Right renal pelvis (tissue), 4 donors: ENCODE measurements at places on chromosomes 1 and 21. TPM values are rescaled to one million over a fixed set of nuclear protein-coding genes. Genes with fewer than 3 reads are reported as not detected.

- DNase-seq = no peak
Measured at GRCh38 chr1:78911956-78912880, 94.3 kb downstream of the ADGRL4 start.

GRCh38 chr1:41322101-41322661 is 39.1 kb upstream of the FOXO6 start:
- DNase-seq = no peak

- no peak for DNase-seq
Measured at GRCh38 chr21:46079352-46080170, 18.4 kb upstream of the COL6A2 start.

- DNase-seq = no peak
Measured at GRCh38 chr1:66752671-66753371, 562 bp downstream of the DYNLT5 start.

DNA sequence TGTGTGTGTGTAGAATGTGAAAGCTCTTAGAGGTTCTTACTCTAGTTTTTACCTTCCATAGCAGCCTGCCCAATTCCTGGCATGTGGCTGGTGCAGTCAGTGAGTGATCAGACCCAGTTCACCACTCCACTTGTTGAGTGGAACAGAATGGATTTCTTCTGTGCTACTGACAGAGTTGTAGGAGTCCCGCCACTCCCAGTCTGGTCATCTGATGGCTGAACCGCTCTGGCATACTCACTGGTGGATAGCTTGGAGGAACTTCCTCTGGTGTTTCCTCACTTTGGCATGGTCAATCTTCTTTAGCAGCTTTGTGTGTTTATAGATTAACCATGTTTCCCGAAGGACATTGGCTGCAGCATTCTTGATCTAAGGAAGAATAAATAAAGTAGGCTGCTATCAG is 106.7 kb upstream of the ADAR start:
- DNase-seq = no peak

- no peak for DNase-seq
Measured at GRCh38 chr1:157319567-157319966, 181.4 kb upstream of the ETV3 start.

DNA sequence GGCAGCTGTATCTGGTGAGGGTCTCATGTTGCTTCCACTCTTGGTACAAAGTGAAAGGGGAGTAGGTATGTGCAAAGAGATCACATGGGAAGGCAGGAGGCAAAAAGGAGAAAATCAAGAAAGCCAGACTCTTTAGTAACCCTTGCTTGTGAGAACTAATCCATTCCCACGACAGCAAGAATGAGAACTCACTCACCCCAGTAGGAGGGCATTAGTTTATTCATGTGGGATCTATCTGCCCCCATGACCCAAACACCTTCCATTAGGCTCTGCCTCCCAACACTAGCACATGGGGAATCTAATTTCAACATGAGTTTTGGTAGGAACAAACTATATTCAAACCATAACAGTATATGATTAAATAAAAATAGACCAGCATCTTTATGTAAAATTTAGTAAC is 57.6 kb downstream of the ZNHIT6 start:
- DNase-seq = no peak

DNA sequence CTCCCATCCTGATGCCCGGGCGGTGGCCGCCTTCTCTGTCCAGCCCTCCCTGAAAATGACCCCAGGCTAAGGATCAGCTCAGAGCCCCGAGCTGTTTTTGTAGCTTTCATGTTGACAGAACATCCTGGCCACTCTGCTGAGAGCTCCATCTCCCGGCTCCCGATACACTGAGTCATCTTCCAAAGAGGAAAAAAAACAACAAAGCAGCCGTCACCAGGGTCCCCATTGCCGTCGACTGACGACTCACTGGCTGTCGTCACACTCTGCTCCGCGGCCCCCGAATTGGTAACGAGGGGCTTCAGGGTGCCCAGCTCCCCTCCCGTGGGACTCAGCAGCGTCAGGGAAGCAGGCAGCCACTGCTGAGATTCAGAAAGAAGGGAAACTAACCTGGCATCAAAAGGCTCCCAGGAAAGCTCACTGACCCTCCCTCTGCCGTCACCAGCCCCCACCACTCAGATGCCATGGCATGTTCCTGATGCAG is 67.2 kb downstream of the CD46 start:
- DNase-seq = no peak

- DNase-seq = no peak
Measured at GRCh38 chr1:21783679-21784603, 992 bp upstream of the USP48 start.

DNA sequence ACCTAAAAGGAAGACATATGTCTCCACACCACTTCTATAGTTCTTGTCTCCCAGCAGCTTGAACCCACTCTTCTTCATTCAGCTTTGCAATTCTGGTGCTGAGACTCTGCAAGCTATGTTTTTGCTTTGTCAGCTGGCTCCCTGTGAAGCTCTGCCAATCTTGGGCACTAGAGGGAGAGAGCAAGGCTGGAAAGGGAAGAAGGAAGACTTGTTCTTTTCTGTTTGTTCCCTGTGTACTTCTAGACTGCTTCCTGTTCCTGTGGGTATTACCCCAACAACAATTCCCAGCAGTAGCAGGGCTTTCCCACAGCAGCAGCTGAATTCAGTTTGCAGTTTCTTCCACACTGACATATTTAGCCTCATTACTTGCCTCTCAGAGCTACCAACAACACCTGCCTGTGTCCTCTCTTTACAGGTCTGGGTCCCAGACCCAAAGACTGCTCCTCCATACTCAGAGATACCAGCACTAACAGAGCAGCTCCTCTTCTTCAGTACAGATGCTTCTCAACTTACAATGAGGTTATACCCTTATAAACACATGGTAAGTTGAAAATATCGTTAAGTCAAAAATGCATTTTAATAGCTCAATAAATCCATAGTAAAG is 275.2 kb upstream of the NEGR1 start:
- no peak for DNase-seq

DNA sequence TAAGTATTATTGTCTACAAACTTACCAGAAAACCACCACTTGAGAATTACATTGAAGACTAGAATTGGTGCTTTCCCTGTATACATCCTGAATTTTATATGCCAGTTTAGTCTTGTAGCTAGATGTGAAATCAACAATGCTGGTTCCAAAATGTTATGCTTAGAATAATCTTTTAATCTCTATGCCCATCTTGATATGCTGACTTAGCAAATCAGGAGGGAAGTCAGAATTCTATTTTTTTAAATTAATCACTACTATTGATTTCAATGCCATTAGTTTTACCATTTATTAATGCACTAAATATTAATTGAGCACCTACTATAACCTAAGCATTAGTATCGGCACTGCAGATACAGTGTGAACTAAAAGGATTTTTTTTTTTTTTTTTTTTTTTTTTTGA is 641.6 kb upstream of the ADGRL4 start:
- DNase-seq = no peak

DNA sequence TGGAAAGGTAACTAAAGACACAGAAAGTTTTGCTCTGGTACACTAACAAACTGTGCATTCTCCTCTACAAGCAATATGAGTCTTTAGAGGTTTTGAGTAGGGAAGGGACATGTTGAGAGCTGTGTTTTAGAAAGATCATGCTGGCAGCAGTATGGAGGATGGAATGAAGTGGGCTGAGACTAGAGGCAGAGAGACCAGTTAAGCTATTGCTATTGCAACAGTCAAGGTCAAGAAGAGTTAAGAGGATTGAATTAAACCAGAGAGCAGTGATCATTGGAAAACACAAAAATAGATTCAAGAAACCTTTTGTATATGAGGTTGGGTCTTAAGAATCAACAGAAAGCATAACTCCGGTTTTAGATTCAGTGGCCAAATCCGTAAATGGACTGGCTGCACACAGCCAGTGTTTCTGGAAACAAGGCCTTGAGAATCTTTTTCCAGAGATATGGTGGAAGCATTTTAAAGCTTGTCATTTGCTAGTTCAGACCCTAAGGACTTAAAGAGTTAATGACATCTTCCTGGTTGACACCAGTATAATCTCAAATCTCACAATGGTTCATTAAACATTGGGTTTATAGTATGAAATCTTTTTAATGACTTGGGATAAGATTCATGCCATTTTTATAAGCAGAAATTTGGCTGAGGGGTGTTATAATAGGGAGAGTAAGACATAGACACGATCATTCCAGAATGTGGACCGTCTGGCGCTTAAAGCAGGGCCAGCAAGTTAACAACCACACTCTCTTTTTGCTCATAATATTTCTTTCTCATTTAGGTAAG is 177.9 kb downstream of the NR5A2 start:
- no peak for DNase-seq

- DNase-seq = no peak
Measured at GRCh38 chr21:16323596-16323995, 593.8 kb downstream of the USP25 start.

- no peak for DNase-seq
Measured at GRCh38 chr1:24311741-24312140, 7.4 kb upstream of the GRHL3 start.

DNA sequence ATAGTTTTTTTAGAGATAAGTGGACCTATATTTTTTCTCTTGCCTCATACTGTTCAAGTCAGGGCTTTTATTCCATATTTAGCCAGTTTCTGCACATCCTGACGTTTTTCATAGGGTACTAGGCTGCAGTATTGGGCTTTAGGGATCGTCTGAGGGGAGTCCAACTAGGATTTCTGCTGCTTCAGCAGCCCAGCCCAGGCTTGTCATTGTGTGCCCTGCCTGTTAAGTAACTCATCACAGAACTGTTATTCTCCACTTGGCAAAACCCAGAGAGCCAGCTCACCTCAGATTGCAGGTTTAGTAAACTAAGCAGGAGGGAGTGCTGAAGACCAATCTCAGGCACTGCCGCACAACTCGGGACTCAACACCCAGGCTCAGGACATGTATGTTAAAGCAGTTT is 2.8 kb downstream of the GALNT2 start:
- DNase-seq = no peak

GRCh38 chr21:32595431-32595830 is 10.1 kb upstream of the TCP10L start:
- no peak for DNase-seq

GRCh38 chr1:152728986-152729385 is 21.0 kb downstream of the LCE4A start:
- no peak for DNase-seq

DNA sequence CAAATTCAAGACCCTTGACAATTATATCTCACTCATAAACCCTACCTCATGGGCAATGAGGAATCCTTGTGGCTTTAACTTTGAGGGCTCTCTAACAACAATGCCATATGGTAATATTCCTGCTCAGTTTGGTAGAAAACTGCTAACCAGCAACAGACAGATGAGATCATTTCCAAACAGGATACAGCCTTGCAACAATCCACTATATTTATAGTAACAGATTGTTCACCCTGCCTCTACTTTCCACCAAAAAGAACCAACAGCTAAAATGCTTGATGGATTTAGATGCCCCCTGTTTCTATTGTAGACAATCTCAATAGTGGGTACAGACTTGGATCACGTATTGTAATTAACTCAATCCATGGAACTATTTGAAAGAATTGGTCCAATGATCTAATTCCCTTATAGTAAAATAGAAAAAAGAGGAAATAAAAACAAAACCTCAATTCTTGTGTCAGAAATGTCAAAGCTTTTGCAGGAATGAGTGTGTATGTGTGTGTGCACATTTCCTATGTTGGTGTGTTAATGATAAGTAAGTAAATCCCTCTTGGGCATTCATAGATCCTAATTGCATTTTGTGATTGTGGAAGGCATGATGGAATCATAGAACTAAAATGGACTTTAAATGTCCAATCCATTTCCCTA is 100.0 kb upstream of the EDEM3 start:
- DNase-seq = no peak

BARHL2 gene
- not detected for polyA plus RNA-seq

CA6 gene
- 0.05 TPM for polyA plus RNA-seq

KRTAP13-2 gene
- not detected for polyA plus RNA-seq

NUP133 gene
- polyA plus RNA-seq = 44.7 TPM

ZNF648 gene
- 0.36 TPM for polyA plus RNA-seq

MASP2 gene
- 4.0 TPM for polyA plus RNA-seq

RGS4 gene
- 11.7 TPM for polyA plus RNA-seq

MYOM3 gene
- polyA plus RNA-seq = 27.1 TPM

ADAM15 gene
- 42.9 TPM for polyA plus RNA-seq

WNT3A gene
- polyA plus RNA-seq = 0.19 TPM

C1orf141 gene
- polyA plus RNA-seq = not detected

AURKAIP1 gene
- polyA plus RNA-seq = 110 TPM

NUDT4B gene
- 3.5 TPM for polyA plus RNA-seq

PTPN7 gene
- polyA plus RNA-seq = 1.0 TPM

IFI44 gene
- polyA plus RNA-seq = 10.1 TPM

RXRG gene
- 2.0 TPM for polyA plus RNA-seq

LAMC1 gene
- polyA plus RNA-seq = 303 TPM

ADAM30 gene
- not detected for polyA plus RNA-seq
